IPS DF 6.9 (cell line): ENCODE measurements at places on chromosomes 16 and 17.

DNA sequence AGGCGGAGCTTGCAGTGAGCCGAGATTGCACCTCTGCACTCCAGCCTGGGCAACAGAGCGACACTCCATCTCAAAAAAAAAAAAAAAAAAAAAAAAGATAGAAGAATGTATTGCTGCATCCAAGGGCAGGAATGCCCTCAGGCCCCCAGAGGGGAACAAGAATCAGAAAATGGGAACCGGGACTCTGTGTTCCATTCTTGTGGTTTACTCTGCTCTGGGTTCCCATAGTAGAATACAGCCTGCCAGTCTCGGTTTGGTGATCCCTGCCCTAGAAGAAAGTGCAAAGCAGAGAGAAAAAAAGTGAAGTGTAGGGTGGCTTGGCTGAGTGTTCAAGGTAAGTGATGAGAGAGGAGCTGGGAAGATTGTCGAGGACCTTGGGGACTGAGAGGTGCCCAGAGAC is 27.4 kb upstream of the KDM6B start:
- no peak for DNase-seq

DNA sequence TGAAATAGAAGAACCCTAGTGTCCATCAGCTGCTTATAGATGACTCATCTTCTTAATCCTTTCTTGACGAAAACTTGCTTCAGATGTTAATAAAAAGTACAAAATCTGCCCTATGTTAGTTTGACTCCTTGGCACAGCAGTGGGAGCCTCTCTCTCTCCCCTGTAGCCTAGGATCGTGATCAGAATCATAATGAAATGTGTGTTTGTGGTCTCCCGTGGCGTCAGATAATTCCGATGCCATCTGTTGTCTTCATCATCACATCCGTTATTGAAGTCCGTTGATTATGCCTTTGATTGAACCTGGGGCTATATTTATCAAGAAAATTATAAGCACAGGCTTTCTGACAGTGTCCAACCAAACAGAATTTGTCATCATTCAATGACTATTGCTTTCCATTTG is 102.5 kb downstream of the BMERB1 start:
- no peak for DNase-seq

- DNase-seq: no peak
These were observed 62.2 kb downstream of the FBXL20 start for GRCh38 chr17:39339272-39339671.

- DNase-seq: no peak
These were observed 165.2 kb upstream of the CHMP6 start for GRCh38 chr17:80826346-80826954.

- DNase-seq: no peak
These were observed at the start of gene HS3ST4 for GRCh38 chr16:25691519-25692091. TSS of gene HS3ST4 (plus strand) at chr16:25691959.

DNA sequence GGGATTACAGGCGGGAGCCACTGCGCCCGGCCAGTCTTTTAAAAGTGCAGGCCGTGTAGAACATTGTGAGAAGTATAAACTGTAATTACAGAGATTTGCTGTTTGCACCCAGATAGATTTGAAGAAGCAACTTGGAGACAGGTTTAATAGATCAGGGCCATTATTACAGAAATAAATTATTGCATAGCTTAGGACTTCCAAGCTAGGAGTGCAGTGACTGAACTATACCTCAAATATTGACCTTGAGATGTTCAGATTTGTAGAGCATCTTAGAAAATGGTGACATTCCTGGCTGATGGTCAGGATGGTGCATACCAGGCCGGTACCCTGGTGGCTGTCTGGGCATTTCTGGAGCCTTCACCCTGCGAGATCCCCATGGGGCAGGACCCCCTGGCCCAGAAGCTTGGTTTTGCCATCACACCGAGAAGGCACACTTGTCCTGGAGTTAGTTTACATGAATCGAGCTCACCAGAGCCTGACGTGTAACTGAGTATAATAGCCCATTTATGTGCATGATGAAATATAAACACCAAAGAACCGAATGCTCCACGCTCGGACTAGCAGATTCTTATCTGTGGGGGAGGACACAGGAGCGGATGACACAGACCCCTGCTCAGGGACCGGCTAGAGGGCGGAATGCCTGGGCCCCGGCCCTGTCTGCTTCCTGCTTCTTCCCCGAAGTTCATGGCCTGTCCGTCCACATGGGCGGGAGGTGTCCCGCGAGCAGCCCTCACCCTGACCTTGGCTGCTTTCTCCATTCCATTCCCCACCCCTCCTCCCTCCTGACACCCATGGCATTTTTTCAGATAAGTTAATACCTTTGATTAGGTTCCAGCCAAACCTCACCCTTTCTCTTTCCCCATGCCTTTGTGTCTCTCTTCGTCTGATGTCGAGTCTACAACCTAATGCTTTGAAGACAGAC is 32.1 kb downstream of the CCDC40 start:
- DNase-seq: no peak

- no peak for DNase-seq
These were observed 8.9 kb upstream of the DLX3 start for GRCh38 chr17:50003911-50004310.

DNA sequence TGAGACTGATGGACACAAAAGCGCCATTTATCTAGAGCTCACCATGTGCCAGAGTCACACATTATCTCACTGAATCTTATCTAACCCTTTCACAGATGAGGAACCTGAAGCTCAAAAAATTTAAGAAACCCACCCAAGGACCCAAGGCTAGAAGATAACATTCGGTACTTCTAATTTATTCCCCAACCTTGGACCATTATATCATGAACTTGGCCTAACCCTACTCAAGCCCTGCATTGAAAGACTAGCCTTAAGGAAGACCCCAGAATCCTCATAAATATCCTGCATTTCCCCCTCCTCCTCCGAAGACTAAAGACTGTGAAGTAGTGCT is 548 bp upstream of the DYNC1LI2 start:
- DNase-seq: no peak

GRCh38 chr17:74522381-74523105 is 8.7 kb downstream of the CD300LB start:
- DNase-seq: no peak

GRCh38 chr16:77890075-77890474 is 101.7 kb downstream of the VAT1L start:
- DNase-seq: no peak

DNA sequence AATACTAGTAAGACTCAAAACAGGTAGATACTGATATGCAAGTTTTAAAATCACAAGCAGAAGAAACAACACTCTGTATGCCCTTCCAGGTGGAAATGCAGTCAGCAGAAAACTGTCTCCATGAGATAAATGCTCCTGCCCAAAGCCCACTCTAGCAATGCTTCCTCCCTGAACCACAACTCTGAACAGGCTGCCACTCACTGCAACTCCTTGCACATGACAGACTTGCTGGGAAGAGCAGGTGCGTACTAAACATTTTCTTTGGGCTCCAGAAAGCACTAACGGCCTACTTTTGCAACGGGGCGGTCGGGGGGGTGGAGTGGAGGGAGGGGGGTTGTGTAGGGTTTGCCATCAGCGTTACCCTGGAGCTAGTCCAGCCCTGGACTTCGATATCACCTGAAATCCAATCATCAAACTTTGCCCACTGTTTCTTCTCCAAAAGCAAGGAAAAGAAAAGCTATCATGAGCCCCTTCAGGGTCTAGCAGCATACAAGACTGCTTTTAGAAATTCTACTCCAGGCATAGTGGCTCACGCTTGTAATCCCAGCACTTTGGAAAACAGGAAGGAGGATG is 46.1 kb downstream of the ANKRD11 start:
- DNase-seq: no peak

DNA sequence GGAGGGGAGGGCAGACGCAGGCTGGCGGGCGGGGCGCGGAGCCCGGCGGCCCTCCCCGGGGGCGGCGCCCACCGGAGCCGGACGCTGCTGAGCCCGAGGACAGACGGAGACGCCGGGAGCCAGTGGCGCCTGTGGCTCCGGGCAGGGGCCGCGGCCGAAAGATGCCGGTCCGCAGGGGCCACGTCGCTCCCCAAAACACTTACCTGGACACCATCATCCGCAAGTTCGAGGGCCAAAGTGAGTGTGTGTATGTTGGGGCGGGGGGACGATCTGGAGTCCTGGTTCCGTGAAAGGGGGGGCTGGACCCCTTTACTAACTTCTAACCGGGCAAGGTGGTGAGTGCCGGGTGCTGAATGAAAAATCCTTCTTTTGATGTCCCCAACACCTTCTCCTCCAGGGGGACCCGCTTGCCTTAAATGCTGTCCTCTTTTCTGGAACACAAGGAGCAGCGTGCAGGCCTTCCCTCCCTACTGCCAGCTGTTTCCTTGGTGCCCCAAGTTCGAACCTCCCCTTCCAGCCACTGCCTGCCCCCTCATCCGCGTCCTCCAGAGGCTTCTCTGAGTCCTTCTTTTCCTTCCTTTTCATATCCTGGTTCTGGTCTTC is at the start of gene KCNH6:
Gene KCNH6, plus strand, starts transcription at position 106 of the 603 bp plus-strand sequence. Its CDS starts 56 bp downstream, at position 162.
- no peak for DNase-seq

DNA sequence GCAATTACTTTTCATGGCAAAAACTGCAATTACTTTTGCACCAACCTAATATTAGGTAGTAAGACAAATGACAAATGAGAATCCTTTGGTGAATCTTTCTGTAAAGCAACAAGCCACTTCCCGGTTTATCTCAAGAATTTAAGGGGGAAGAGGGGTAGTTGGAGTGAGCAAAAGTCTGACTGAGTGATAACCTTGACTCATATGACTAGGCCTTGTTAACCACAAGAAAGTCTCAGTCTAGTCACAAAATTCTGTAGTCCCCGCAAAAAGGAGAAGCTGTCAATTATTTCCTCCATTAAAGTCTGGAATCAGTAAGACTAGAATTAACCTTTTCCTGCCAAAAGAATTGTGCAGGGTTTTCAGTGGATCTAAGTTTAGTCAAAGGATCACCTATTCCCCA is 72.2 kb upstream of the GNAO1 start:
- DNase-seq: no peak

- DNase-seq: no peak
These were observed 186.6 kb upstream of the CDH11 start for GRCh38 chr16:65308506-65308905.

DNA sequence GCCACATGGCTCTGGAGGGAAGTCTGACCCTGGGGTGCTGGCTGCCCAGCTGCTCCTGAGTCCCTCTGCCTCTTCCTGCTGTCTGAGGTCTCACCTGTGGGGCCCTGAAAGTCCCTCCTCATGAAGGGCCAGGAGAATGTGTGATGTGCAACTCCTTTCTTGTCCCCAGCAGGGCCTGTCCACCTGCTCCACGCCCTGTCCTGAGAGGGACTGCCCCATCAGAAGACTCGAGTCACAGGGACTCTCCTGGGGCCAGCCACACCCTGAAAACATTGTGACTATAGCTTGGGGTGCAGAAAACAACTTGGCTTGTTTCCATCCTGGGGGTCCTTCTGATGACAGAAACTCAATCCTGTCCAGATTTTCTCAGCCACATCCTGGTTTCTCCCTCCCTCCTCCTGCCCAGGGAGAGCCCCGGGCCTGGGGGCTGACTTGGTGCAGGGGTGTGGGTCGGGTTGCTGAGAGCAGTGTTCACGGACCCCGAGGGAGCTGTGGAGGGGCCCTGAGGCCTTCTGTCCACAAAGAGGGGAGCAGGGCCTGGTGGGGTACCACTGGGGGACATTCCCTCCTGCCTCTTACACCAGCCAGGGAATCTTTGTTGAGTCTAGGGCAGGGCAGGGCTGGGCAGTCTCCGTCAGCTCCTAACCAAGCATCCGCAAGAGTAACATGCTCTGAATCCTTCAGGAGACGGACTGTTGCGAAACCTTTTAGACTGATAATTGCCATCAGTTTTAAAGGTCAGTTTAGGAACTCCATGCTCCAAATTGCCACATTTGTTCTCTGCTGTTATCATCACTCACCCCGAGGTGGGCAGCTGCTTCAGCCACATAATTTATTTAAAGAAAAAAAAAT is 45.9 kb downstream of the NT5M start:
- no peak for DNase-seq

GRCh38 chr17:77677211-77677610 is 281.3 kb upstream of the TNRC6C start:
- DNase-seq: no peak

- DNase-seq: no peak
These were observed 54.4 kb upstream of the PABPN1L start for GRCh38 chr16:88920618-88921590.

DNA sequence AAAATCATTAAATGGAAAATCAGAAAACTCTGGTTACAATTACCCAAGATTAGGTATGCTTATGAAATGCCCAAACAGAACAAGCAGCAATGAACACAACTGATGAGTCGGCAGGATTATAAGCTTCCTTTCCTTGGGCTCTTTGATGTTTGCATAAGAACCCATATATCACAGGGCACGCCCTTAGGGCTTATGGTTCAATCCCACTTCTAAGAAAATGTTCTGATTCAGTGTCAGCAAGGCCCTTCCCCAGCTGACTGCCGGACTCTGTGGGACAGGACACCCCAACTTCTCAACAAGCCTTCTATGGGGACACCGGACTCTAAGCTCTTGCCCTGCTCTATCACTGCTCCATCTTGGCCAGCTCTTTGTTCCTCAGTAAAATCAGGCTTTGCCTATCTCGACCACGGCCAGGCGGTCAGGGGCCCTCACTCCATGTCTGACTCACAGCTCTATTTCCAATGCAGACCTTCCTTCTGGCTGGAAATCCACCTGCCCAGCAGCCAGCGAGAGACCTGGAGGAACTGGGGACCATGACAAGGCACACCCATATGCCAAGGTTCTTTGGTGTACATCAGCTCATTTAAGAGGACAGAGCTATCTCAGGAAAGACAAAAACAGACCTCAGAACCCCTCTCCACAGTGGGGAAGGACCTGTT is 26.8 kb downstream of the LITAFD start:
- no peak for DNase-seq

- no peak for DNase-seq
These were observed 53.0 kb downstream of the RPA1 start for GRCh38 chr17:1882836-1883235.

DNA sequence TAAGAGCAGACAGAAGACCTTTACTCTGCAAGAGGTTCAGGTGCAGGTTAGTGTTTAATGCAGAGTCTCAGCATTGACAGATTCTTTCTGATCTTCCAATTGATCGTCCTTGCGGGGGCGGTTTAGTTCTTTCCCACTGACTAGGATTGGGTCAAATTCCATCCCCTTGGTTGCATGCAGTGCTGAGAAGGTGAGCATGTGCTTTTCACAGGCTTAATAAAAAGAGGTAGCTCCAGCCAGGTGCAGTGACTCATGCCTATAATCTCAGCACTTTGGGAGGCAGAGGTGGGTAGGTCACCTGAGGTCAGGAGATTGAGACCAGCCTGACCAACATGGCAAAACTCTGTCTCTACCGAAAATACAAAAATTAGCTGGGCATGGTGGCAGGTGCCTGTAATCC is 7.5 kb upstream of the ITGAD start:
- no peak for DNase-seq

DNA sequence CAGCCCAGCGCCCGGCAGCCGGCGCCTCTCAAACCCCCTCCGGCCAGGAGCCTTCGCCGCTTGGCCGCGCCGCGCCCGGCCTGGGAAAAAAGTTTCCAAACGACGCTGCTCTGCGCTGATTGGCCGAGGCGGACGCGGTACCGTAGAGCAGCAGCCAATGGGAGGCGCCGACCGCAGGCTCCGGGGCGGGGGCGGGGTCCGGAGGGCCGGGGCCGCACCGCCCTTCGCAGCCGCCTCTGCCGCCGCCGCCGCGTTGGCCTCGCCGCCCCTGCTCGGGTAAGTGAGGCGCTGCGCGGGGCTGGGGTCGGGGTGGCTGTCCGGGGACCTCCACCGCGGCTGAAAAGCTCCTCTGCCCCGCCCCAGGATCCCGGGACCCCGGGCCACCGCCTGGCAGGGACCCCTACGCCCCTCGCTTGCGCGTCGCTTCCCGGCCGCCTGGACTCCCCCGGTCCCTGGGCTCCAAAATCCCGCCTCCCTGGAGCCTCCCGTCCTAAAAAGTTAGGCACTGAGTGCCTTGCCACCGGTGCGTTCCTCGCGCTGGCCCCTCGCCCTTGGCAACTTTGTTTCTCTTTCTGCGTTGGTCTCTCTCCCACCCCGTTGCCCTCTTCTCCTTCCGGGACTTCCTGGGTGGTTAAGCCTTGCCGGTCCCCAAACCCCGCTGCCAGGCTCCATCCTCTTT is at the start of gene NDE1:
Gene NDE1, plus strand, starts transcription at position 227 of the 679 bp plus-strand sequence. CDS start 14,534 bp downstream, outside the sequence.
- DNase-seq: peak; percentile 86
